ENCODE measurements at places on chromosomes 1 and 21.

- no peak for DNase-seq
These were observed 227.3 kb upstream of the KIAA0040 start for GRCh38 chr1:175419684-175420517.

DNA sequence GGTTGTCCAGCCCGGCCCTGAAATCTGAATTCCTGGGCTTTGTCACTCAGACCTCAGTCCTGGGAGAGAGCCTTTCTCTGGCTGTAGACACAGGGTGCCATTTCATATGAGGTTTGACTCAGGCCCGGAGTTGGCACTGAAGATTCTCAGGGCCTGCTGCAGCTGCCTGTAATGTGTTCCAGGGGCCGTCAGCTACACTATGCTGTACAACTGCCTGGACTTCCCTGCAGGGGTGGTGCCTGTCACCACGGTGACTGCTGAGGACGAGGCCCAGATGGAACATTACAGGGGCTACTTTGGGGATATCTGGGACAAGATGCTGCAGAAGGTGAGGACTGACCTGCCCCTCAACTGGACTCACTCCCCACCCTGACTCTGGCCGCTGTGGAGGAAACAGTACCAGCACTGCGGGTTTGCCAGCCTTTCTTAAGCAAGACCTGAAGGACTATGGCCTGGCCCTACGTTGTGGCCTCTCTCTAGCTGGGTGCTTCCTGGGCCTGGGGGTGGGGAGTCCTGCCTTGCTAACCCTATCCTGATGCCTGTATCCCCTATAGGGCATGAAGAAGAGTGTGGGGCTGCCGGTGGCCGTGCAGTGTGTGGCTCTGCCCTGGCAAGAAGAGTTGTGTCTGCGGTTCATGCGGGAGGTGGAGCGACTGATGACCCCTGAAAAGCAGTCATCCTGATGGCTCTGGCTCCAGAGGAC lies 18.9 kb downstream of the FAAH start:
- no peak for DNase-seq

GRCh38 chr1:167856711-167857418 lies 57.1 kb downstream of the ADCY10 start:
- no peak for DNase-seq

- peak; percentile 5 for DNase-seq
These were observed 2.2 kb downstream of the ZC3H12A start for GRCh38 chr1:37476460-37477197.

- DNase-seq, result no peak
These were observed 49.1 kb downstream of the TRABD2B start for GRCh38 chr1:47948126-47948525.

DNA sequence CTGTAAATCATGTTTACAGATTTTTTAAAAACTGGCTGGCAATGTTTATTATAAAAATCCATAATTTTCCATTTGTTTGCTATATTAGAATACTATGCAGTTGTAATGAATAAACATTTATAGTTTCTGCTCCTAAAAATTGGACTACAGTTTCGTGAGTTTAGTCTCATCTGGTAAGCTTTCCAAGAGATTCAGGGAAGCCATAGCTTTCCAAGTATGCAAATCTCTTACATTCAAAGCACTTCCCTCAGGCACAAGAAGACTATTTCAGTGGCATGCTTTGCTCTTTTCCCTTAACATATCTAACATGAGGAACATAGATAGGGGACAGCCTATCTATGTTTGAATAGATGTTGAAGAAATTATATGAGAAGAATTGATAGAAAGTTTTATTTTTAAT lies 77.2 kb downstream of the ADGRL2 start:
- DNase-seq, result no peak

DNA sequence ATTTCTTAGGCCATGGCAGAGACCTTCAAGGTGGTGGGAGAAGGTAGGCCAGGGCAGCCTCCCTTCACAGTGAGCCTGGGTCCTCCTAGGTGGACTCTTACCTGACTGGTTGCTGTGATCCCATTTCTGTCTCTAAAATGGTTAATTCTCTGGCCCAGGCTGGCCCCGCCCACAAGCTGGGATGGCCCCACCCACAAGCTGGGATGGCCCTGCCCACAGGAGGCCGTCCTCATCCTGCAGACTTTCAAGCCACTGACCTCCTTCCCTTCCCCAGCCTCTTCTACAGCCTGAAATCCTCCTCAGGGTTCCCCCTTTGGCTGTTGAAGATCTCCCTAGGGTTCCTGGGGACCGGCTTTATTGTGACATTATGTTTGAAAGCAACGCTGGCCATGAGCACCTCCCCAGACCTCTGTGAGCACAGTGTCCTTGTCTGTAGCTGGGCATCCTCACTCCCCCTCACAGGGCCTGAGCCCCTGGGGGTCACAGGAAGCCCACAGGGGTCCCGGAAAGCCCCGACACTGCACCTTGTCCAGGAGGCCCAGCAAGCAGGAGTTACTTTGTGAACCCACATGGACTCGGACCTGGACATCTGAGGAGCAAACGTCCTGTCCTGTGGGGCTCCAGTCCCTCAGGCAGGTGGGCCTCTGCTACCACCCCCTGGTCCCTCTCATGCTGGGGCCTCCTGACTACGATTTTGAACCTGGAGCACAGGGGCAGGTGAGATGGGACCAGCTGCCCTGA lies 621.7 kb downstream of the MATN1 start:
- DNase-seq, result no peak

DNA sequence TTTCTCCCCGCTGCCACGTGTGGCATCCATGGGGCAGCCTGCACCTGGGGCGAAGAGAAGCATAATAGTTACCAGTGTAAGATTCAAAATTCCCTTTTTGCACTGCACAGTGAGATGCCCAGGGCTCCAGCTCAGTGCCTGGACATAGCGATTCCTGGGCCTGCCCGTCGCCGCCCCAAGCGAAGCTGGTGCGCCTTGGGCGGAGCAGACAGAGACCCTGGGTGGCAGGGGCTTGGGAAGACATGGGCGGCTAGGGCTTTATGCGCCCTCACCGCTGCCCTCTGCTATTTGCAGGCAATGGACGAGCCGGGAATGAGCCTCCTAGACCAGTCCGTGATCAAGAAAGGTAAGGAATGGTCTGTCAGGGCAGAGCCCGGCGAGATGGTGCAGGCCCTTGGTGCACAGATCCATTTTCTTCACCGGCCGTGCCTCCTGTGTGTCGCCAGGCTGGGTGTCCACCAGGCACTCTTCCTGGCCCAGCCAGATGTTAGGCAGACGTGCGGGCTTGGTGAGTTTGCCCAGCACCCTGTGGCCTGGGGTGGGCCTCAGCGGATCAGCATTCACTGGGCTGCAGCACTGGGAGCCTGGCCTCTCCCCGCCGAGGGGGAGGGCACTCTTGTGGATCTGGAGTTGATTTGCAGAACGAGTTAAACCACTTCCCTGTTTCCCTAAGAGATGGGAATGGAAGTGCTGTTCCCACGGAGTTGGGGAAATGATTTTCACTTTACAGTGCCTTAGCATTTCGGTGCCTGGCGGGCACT lies 1.7 kb downstream of the TFAP2E start:
- DNase-seq, result no peak

DNA sequence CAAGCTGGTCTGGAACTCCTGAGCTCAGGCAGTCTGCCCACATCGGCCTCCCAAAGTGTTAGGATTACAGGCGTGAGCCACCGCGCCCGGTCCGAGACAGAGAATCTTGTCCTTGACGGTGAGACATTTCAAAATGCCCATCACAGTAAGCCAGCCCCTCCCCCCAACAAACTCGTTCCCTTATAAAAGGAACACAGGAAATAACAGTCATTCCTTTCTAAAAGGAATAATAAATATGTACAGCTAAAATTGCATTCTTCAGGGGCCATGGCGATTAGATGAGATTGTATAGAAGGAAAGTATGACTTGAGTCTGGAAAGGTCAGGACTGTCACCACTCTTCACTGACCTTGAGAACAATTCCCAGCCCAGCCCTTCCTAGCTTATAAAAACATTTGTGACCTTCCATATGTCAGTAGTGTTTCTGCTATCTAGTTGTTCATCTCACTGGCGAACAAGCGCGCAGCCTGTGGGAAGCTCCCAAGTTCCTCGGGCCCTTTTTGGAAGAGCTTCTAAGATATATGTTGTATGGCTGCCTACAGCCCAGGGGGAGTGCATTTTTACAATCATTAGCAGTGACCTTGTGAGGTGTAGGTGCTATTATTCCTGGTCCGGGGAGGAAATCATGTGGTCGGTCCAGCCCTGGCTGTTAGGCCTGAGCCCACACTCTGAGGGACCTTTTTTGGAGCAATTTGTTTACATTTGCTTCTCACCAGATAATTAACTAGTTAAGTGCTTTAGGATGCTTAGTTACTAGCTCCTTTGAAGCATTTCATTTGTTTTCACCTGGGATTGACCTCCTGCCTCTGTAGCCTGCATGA lies 8.7 kb downstream of the SZRD1 start:
- no peak for DNase-seq

- no peak for DNase-seq
These were observed 281.1 kb downstream of the TTLL7 start for GRCh38 chr1:83717785-83718184.

GRCh38 chr1:27868932-27869718 lies 3.2 kb upstream of the THEMIS2 start:
- DNase-seq, result peak; percentile 82

- DNase-seq, result no peak
These were observed 11.8 kb upstream of the SERINC2 start for GRCh38 chr1:31401241-31401640.

- no peak for DNase-seq
These were observed 8.8 kb upstream of the IFNLR1 start for GRCh38 chr1:24195874-24196273.

DNA sequence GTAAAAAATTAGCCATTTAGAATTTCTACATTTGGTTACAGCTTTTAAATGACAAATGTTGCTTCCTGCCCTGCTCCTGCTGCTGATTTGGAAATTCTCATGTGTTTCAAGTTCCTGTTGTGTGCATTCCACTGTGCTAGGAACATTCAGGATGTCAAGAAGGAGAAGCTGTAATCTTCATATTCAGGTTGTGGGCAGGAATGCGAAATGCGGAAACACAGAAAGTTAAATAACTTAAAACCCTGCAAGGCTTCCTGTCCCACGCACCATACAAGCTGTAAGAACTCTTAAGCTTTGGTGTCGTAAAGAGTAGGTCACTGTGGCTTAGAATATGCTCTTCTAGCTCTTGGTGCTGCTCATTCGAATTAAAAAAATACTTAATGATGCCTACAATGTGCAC lies 52.6 kb downstream of the S100B start:
- DNase-seq, result peak; percentile 49

DNA sequence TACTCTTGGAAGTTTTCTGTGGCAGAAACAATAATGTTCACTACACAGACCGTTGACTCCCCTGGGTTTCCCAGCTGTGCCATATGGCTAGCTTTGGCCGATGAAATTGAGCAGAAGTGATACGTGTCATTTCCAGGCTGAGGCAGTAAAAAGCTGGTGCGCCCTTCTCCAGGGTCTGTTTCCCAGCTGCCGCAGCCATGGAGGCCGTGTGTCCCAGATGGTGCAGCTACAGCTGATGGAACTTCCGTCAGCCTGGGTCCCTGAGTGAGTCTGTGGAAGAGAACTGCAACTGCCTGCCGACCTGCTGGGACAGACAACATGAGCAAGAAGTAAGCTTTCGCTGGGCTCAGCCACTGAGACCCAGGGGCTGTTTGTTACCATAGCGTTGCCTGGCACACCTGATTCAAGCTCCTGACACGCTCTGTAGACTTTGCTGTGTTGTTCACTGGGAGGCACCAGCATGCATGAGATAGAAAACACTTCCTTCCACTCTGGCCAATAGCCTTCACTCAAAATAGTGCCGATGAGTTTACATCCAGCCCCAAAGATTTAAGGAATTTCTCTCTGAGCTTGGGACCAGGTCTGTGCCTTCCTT lies 116.3 kb upstream of the SLC25A33 start:
- DNase-seq, result no peak

DNA sequence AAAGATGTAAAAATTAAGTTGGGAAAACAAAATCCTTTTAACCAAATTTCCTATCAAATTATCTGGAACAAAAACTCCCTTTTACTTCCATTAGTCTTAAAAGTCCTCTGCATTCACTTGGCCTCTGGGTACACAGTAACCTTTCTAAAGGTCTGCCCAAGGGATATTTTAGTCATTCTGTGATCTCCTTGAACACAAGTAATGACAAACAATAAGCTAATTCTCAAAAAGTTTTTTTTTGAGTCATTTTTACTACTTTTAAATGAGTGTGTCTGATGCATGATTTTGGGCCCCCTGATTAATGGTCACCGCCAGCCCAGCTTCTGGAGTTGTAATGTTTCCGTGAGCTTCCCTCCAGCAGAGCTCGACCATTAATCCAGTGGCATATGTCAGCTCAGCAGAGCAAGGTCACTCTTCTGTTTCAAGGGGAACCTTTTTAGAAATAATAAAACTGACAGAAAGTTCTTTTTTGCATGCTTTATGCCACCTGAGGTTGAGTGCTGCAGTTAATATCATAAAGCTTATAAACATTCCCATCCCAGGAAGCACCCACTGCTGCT lies 14.3 kb downstream of the SAMSN1 start:
- no peak for DNase-seq

Data from CD4-positive, alpha-beta T cell treated with Interleukin-21 for 1 hour (primary cell).